Lower leg skin (tissue), 4 donors: ENCODE measurements at places on chromosomes 6 and 20.

DNA sequence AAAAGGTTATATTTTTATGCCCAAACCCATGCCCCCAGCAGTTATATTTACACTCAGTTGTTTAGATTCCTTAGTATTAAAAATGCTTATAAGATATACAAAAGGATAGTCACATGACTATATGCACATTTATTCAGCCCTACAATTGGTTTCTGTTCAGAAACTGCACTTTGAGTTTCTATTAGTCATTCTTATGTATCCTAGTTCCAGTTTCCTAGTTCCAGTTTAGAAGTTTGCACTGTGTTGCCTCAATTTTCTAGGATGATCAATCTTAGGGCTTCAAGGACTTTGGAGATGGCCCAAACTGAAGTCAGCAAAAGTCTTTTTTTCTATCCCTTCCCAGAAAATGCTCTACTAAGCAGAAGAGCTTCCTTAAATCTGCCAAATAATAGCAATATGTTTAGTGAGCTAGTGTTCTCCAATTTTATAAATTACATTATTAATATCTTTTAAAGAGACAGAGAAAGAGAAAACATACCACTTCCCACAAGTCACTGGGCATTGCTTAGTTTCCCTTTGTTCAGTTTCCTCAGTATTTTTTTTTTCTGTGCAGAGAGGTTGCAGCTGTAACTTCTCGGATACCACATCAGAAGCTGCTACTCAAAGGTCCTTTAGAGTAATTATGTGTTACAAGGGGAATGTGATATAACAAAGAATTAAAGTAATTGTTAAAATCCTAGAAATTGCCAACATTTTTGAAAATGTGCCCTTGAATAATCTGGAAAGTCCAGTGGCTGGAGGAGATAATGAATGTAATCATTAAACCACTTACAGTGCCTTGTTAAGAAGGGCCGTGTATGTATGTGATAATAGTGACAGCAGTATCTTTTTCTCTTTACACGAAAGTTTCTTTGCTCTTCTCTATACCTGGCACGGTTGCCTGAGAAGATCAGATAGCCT is 138.8 kb downstream of the KHDRBS2 start:
- DNase-seq, result no peak

GRCh38 chr20:23228912-23229311 is 121.7 kb upstream of the NXT1 start:
- DNase-seq, result no peak

GRCh38 chr6:131782764-131783163 is 25.1 kb upstream of the ENPP1 start:
- DNase-seq, result no peak

- no peak for DNase-seq
Observed at GRCh38 chr6:27830212-27830599, 82.0 kb downstream of the OR2B2 start.

DNA sequence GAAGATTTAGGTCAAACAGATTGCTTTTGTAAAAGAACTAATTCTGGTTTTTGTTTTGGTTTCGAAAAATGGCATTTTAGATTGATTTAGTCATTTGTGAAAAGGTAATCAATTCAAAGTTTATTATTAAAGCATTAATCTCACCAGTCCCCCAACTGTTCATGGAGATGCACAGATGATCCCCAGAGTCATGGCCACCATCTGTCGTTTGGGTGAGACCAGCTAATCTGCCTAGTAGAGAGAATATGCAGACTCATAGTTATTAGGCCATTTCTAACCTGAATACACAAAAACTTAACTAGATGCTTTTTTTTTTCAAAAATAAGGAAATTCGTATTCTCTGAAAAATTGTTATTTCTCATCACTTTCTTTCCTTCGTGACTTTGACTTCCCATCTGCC is 58.1 kb downstream of the C6orf58 start:
- DNase-seq, result no peak

GRCh38 chr6:71197267-71197666 is 91.3 kb upstream of the OGFRL1 start:
- no peak for DNase-seq

DNA sequence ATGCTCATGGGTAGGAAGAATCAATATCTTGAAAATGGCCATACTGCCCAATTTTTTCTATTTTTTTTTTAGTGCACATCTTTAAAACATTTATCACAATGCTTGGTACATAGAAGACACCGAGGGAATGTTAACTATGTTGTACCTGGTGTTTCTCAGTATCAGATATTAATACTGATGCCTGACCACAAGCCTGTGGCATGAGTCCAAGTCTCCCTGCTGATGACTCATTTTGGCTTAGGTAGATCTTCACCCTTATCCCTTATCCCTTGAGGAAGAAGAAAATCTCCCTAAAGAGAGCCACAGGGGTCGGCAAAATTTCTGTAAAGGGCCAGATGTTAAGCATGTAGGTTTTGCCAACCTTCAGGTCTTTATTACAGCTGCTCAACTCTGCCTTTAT is 14.5 kb downstream of the CD109 start:
- DNase-seq, result no peak

DNA sequence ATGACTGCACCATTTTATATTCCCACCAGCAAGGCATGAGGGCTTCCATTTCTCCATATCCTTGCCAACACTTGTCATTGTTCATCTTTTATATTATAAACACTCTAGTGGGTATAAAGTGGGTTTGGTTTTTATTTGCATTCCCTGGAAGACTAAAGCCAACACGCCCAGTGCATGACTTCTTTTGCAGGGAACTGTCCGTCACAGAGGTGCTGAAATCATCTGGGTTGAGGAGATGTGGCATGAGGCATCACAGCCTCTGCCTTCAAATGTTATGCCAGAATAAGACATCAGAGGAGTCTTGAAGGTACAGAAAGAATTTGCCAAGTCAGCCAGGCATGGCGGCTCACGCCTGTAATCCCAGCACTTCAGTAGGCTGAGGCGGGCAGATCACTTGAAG is 29.9 kb upstream of the FAM210B start:
- DNase-seq, result no peak

DNA sequence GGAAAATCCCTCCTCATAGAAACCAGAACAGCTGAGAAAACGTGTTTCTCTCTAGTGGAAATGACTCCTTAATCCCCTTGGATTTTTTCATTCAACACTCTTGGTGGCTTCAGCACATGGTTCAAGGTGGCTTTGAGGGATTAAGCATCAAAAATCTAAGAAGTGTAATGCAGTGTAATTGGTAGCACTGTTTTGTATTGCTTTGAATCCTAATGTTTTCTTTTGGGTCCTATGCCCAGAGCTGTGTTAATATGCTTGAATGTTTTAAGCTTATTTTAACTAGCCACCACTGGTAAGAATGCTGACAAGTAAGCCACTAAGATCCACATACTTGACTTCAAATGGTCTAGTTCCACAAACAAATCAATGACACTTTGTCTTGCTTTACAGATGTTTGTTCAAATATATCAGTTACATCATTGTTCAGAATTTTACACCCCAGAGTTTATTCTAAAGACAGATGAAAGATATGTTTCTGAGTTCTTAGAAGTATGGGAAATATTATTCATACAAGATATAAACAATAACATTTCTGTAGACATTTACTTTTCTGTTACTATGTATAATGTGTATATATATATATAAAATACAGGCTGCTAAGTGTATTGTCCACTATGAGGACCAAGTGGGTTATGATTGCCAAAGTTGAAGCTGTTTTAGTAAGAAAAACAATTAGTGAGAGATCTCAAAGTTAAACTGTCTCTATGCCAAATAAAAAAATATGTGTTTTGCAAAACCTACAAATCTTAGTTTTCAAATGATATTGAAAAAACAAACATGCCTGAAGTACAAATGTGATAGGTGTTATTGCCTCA is 220.8 kb downstream of the OGFRL1 start:
- DNase-seq, result no peak
